ENCODE measurements at places on chromosomes 13 and 19. TPM values are rescaled to one million over a fixed set of nuclear protein-coding genes. Genes with fewer than 3 reads are reported as not detected.

DNA sequence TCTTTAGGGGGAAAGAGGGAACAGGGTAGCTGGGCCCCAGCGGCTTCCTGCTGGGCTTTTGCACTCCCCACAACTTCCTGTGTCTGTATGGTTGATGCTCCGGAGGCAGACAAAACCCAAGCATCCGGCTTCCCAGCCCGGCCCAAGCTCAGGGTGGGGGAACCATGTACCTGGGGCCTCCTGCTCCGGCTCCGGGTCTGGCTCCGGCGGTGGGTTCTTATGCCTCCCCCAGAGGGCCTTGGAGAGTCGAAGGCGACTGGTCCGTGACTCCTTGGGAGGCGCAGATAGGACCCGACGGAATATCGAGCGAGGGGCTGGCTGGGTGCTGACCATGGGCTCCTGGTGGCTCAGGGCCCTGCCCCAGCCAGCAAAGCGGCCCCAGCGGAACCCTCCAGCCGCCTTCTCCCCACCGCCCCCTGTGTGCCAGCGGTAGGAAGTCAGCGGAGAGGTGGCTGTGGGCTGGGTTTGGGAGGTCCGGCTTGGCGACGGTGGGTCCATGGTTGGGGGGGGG is 428 bp downstream of the RASAL3 start:
- DNase-seq, result no peak

CPAMD8 gene
- 8.2 TPM for total RNA-seq

- DNase-seq, result no peak
These were observed 52.2 kb downstream of the ZNF737 start for GRCh38 chr19:20513189-20513904.

- no peak for DNase-seq
These were observed 39.9 kb downstream of the ZNF611 start for GRCh38 chr19:52694921-52695320.

GRCh38 chr13:114063545-114064449 is 68.6 kb downstream of the RASA3 start:
- peak; percentile 51 for DNase-seq

Measured in omental fat pad (tissue), 4 donors.